Neural crest cell (in vitro differentiated cells): ENCODE measurements at places on chromosomes 3 and 15.

DNA sequence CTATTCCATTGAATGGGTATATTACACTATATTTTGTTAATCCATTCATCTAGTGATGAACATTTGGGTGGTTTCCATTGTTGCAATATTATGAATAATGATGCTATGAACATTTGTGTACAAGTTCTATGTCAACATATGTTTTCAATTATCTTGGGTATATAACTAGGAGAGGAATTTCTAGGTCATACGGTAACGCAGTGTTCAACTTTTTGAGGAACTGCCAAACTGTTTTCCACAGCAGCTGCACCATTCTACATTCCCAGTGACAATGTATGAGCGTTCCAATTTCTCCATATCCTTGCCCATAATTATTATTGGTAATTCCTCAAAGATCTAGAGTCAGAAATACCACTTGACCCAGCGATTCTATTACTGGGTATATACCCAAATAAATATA, 24.1 kb upstream of the RORA start:
- H3K4me1 ChIP-seq: no peaks in the 10 kb centered on the region
- H3K27ac ChIP-seq: no peak overlapping the region
- peaks cover 13% of the 10 kb centered on the region for H3K27me3 ChIP-seq

DNA sequence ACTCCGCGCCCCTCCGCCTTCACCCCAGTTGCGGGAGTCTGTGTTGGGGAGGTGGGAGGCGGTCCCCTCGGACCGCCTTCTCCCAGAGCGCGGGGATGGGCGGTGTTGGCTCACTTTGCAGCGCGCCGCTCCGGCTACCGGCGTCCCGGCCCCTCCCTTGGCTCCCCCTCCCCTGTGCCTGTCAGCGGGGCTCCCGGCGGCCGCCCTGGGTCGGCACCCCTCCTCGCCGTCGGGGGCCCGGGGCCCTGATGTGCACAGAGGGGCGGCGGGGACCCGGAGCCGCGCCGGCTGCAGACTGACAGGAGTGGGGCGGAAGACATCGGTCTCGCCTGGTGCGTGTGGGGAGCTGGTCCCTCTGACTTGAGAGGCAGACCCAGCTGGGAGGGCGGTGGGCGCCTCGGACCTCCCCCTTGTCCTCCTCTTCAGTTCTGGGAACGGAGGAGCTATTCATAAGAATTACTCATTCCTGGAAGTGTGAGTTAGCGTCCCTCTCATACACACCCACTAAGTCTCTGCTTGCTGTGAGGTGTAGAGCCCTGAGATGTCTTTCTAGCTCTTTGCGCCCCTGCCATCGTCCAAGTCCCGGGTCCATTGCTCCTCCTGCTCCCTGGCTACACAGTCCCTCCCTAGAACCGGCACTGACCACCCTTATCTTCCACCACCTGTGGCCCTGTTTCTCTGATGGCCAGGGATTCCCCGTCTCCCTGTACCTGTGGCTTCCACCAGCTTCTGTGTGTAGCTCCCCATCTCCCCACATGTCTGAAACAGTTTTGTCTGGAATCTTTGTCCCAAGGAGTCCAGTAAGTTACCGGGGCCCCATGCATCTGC, 42.3 kb upstream of the ROPN1 start:
- peaks cover 27% of the 10 kb centered on the region for H3K4me1 ChIP-seq
- peak overlapping the region; percentile 69 for H3K27ac ChIP-seq
- H3K27me3 ChIP-seq: peaks cover 11% of the 10 kb centered on the region
- no peaks in the 10 kb centered on the region for H3K36me3 ChIP-seq

DNA sequence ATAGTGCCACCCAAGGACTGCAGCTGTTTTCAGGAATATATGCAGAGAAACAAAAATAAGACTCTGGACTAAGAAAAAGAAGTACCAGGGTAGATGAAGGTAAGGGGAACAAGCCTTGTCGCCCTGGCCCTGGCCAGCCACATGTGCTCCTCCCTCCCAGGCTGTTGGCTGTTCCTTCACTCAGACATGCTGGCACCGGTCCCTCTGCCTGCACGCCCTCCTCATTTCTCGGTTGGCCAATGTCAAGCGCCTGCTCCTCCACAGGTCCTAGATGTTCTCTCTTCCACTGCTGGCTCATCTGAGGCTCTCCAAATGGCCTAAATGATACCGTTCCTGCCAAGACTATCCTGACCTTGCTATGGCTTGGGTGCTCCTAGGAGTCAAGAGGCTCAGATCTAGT, 288.4 kb upstream of the LYSMD4 start:
- peaks cover 4% of the 10 kb centered on the region for H3K4me1 ChIP-seq
- DNase-seq: no peak
- no peak overlapping the region for H3K27ac ChIP-seq
- no peak overlapping the region for H3K4me3 ChIP-seq

GRCh38 chr3:151356794-151357462, 27.6 kb upstream of the P2RY13 start:
- DNase-seq: no peak
- H3K4me1 ChIP-seq: peaks cover 10% of the 10 kb centered on the region
- H3K27ac ChIP-seq: peak overlapping the region; percentile 54
- no peaks in the 10 kb centered on the region for H3K27me3 ChIP-seq
- H3K36me3 ChIP-seq: peaks cover 2% of the 10 kb centered on the region

- DNase-seq: peak; percentile 20
- no peaks in the 10 kb centered on the region for H3K27me3 ChIP-seq
- no peak within 1 kb of the TSS for H3K27ac ChIP-seq
- H3K4me3 ChIP-seq: no peak within 1 kb of the TSS
- peaks cover 25% of the 10 kb centered on the region for H3K4me1 ChIP-seq
Measured at GRCh38 chr3:57060089-57060821, at the start of gene SPATA12. Gene SPATA12 (plus strand): TSS chr3:57060664. CDS start chr3:57073695, 13,031 bp downstream.

GRCh38 chr3:15279671-15280402, 52.5 kb downstream of the SH3BP5 start:
- no peak for DNase-seq
- H3K27me3 ChIP-seq: no peaks in the 10 kb centered on the region
- no peak overlapping the region for H3K4me3 ChIP-seq
- H3K36me3 ChIP-seq: no peaks in the 10 kb centered on the region
